Activated T-helper 9 cell treated with anti-CD3 and anti-CD28 coated beads, Interleukin-2, amount 50 U/mL, for 16 hours (primary cell): ENCODE measurements at places on chromosomes 13 and 19.

DNA sequence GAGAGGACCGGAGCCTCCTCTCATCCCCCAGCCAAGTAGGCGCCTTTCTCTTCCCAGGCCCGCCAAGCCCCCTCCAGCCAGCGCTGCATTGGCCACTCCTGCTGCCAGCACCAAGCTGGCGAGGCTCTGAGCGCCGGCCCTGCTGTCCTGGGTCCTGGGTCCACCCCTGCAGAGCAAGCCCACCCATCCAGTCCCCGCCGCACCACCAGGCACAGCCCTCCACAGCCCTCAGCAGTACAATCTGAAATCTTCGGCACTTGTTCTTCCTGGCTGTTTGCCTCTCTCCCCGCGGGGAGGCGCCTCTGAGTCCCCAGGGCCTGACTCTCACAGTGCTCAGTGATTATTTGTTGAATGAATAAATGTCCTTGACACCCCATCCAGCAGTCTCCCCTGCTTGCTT is 236.4 kb upstream of the SGCG start:
- DNase-seq: no peak

GRCh38 chr19:12782424-12783290 is 7.3 kb upstream of the HOOK2 start:
- peak; percentile 85 for DNase-seq

DNA sequence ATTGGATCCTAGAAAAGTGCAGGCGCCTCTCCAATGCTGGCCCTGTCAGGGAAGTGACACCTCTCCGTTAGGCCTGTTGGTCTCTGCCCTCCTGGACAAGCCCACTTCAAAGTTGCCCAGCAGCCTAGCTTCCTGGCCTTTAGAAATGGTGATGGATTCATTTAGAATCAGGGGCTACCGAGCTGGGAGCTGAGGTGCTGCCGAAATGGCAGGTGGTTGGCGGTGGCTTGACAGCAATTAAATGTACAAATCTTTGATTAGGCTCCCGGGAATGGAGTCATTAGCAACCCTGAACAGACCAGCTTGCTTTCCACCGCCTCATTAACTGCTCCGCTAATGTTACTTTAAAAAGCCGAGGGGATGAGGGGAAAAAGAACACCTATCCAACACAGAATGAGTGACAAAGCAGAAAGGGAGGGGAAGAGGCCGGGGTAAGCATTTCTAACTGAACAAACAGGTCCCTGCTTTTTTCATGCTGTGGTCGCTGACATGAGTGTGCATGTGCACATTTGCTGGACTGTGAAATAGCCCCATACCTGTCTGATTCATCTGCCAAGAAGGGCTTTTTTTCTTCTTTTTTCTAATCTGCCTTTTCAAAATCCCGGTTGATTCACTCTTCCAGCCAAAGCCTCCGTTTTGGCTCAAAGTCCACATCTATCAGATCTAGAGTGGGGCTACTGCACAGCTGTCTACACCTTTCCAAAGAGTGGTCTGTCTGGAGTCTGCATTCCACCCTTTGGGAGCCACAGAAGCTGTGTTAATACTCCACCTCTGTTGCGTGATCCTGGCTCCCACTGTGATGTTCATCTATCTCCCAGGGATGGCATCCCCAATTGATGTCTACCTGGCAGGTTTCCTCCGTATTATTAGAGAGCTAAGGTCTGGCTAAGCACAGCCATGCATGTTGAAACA is 431.9 kb downstream of the COG6 start:
- no peak for DNase-seq

DNA sequence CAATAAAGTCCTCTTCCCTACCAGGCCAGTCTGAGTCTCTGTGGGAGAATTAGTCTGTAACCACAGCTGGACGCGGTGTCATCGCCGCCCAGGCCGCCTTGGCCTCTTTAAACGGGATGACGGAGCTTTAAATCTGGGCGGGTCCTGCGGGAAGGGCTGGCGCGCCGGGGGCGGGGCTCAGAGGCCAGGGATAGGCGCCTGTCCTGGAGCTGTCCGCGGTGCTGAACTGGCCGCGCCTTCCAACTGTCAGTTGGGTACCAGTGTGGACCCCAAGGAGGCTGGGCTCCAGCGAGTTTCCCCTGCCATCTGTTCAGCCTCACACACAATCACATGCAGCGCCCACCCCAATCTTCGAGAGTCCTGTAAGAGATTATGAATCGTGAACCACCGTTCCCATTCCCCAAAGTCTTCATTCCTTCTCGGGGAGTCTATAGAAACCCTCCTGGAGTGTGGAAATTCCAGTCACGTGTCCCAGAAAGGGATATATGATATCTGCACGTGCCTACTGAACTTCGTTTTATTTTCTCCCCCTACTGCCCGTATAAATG is 11.5 kb downstream of the APLP1 start:
- peak; percentile 55 for DNase-seq

GRCh38 chr13:109370496-109370895 is 415.9 kb downstream of the IRS2 start:
- no peak for DNase-seq

DNA sequence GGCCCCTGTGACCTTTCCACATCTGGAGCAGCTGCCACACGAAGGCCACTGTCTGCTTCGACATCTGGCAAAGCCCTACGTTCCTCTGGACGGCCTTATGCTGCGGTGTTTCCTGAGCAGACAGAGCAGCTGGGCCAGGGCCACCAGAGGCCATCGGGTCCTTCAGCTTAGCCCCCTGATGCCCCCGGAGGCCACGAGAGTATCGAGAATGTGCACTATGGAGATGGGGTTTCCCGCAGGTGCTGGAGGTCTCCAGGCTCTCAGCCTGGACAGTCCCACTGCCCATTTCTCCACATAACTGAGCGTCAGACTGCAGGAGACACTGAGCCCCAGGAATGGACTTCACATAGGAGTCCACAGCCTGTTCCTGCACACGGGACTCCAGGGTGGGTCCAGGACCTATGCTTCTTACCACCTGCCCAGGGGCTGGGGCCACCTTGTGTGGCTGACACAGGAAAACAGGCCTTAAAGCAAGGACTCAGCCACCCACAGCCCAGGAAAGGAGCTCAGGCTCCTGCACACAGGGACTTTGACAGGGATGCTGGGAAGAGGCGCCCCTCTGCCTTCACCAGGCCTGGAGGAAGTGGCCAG is 80.7 kb downstream of the SLC7A1 start:
- no peak for DNase-seq

GRCh38 chr13:76725211-76725610 is 161.0 kb downstream of the KCTD12 start:
- DNase-seq: no peak

GRCh38 chr19:33248954-33249613 is 23.4 kb upstream of the SLC7A10 start:
- no peak for DNase-seq

DNA sequence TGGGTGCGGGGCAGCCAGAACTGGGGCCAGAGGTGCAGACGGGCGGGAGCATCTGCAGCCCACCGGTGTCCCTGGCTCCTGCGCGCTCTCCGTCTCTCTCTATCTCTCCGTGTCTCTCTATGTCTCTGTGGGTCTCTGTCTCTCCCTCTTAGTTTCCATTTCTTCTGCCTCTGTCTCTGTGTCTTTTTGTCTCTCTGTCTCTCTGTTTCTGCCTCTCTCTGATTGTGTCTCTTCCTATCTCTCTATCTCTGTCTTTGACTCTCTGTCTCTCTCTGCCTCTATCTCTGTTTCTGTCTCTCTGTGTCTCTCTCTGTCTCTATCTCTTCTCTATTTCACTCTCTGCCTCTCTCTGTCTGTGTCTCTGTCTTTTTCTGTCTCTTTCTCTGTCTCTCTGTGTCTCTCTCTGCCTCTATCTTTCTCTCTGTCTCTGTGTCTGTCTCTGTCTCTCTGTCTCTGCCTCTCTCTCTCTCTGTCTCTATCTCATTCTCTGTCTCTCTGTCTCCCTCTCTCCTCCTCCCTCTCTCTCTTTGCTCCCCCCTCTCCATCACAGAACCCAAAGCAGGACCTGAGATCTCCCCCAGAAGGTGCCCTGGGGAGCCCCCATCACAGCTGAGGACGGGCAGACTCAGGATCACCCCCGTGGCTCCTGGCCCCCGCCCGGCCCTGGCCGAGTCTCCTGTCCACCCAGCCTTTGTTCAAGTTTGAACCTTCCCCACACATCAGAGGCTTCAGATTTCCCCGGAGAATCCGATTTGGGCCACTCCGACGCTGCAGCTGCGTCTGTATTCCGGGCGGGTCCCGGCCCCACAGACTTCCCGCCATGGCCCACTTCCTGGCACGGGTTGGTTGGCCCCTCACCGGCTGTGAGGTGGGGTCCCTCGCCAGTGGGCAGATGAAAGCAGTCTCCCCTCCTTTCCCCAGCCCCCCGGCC is 48.6 kb upstream of the TCF3 start:
- DNase-seq: no peak

- DNase-seq: no peak
These were observed 51.5 kb downstream of the SOX21 start for GRCh38 chr13:94660695-94661326.

- DNase-seq: peak; percentile 79
These were observed 2.1 kb upstream of the HOOK2 start for GRCh38 chr19:12777217-12778016.

GRCh38 chr19:3880471-3881271 is at the start of gene ATCAY:
Gene ATCAY (plus strand): TSS chr19:3880685. CDS start chr19:3885768, 5,083 bp downstream.
- no peak for DNase-seq

GRCh38 chr13:100442095-100442832 is 146.3 kb downstream of the GGACT start:
- DNase-seq: no peak

DNA sequence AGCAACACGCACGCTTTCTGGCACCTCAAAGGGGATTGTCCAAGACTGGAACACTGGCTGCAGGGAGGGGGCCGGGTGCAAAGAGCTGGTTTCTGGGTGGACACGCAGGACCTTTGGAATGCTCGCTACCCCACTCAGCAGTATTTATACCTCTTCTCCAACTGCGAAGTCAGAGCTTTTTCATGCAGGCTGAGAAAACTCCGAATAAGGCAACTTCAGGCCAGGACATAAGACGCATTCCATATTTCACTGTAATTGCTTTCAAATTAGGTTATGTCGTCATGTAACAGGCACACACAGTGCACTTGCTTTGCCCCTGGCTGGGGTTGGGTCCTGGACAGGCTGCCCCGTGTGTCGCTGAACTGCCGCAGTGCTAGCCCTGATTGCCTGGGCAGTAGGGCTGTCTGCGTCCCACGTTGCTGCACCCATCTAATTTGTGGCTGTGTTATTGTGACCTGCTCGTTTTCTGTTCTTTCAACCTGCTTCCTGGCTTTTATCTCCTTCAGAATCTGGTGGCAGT is 44.5 kb downstream of the ACTN4 start:
- no peak for DNase-seq

GRCh38 chr19:48812094-48812929 is 1.5 kb upstream of the BCAT2 start:
- DNase-seq: peak; percentile 54

DNA sequence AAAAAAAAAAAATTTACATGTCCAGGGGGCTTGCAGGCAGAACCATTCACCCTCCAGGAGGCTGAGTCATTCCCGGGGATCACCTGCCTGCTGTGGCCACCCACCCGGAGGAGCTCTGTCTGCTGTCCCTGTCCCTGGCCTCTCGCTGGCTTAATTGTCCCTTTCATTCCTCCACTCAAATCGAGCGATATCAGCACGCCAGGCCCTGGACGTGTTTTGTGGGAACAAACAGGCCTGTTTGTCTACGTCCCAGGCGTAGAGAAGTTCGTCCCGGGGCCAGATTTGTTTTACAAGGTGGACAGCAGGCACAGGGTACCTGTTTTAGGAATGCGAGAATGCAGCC is 21.2 kb downstream of the SULT2B1 start:
- no peak for DNase-seq
